ENCODE measurements at places on chromosomes 3 and 15.

DNA sequence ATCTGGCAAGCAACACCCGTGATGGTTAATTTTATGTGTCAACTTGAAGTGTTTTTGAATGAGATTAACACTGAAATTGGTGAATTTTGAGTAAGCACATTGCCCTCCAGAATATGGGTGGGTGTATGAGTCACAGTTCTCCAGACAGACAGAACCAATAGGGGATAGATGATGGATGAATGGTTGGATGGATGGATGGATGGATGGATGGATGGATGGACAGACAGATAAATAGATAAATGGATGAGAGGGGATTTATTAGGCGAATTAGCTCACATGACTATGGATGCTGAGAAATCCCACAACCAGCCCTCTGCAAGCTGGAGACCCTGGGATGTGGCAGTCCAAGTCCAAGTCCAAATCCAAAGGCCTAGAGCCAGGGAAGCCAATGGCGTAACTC lies 5.4 kb upstream of the VWA5B2 start:
- no peak for DNase-seq

- no peak for DNase-seq
These were observed 8.0 kb upstream of the EID1 start for GRCh38 chr15:48869966-48870365.

GRCh38 chr3:6567241-6567640 lies 293.7 kb upstream of the GRM7 start:
- no peak for DNase-seq

DNA sequence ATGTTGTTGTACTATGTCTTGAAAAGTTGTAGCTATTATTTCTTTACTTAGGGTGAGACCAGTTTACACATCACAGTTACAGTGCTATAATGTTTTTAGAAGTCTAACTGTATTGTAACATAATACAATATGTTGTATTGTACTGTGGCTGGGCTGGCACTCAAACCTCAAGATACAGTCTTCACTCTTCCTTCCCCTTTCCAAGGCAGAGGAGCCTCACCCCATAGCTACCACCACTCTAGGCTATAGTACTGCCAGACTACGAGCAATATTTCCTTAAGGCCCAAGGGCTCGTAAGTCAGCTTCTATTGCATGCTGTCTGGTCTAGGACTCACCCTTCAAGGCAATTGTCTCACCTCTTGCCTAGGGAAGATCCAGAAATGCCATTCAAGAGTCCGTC lies 597.7 kb downstream of the OTOL1 start:
- DNase-seq: no peak

DNA sequence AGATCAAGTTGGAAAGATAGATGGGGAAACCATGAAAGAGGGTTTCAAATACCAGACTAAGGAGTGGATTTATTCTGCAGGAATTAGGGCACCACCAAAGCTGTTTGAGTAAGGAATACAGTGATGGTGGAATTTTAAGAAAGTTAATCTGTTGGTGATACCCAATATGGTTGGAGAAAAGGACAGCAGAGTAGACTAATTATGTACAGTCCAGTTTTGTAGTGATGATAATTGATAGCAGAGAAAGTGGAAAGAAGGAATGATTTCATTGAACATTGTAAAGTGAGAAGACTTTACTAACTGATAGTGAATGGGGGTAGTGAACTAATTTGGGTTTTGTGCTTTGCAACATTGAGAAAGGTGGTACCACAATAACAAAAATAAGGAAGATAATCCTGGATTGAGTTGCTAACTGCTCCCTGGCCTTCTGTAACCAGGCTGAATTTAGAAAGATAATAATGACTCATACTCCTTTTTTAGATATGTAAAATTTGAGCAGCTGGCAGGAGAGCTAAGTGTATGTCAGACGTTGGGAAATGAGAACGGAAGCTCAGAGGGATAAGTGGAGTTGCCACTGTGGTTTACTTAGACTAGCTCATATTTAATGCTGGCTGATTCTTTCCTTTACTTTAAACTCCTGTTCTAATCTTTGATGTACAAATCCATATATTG lies 16.9 kb downstream of the TCAIM start:
- no peak for DNase-seq

DNA sequence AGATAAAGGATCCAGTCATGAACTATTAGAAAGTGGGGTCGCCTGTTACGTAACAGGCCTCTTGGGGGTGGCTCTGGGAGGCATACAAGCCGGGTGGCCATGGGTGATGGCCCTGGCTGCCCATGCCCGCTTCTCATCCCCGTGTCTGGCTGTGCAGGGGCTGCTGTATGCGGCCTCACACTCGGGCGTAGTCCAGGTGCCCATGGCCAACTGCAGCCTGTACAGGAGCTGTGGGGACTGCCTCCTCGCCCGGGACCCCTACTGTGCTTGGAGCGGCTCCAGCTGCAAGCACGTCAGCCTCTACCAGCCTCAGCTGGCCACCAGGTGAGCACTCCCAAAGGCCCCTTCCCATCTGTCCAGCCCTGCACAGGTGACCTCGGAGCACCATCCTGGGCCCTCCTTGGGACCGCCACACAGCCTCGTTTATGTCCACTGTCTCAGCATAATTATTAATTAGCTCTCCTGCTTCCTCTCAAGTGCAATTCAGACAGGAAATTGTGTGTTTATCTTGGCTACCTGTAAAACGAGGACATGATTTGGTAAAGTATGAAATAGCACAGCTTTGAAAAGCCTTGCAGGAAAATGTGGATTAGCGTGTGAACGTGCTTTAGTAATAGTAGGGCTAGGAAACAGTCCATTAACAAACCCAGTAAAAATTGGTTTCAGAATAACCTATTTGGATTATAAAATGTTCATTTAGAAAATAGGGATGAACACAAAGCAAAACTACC lies 8.1 kb downstream of the CIB1 start:
- no peak for DNase-seq

DNA sequence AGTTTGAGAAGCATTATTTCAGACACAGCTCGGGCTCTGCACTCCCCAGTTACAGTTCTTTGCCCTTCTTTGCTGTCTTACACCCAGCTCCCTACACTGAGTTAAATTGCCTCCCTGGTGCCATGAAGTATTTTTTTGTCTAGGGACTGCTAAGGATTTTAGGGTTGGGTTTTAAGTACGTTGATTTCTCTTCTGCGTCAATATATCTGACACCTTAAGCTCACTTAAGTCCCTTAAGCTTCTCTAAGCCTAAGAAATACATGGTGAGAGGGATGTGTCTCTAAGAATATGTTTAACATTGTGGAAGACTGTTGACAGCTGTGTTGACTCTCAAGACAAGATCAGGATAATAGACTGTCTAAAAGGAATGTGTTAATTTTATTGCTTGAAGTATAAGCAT lies 400.5 kb downstream of the PTPRG start:
- DNase-seq: no peak

- DNase-seq: no peak
These were observed 517.1 kb downstream of the ROBO1 start for GRCh38 chr3:79250746-79251145.

DNA sequence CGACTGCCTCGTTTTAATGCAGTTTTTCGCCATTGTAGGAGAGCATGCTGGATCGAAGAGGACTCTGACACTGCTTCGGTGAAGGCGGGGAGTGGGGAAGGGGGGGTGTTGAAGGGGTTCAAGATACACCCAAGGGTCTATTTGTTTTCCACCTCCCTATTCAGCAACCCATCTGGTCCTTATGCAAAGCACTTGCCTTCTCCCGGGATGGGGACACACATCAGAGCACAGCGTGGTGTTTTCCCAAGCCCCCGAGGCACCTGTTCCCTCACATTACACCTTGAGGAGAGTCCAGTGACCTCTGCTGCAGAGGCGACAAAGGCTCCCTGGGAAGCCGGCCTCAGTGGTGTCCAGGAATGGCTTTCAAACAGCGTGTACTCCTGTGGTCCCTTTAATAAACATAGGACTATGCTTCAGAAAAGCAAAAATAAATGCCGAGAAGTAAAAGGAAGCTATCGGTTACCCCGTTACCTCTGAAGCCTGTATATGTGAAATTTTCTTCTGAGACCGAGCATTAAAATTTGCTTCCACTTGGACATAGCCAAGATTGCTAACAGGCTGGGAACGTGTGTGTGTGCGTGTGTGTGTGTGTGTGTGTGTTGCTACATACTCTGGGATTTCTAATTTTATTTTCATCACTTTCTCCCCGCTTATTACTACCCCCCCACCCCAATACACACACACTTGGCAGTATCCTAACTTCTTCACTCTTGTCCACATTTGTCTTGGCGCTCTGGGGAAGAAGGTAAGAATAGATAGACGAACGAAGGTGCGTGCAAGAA lies 53.2 kb downstream of the CCDC54 start:
- no peak for DNase-seq

DNA sequence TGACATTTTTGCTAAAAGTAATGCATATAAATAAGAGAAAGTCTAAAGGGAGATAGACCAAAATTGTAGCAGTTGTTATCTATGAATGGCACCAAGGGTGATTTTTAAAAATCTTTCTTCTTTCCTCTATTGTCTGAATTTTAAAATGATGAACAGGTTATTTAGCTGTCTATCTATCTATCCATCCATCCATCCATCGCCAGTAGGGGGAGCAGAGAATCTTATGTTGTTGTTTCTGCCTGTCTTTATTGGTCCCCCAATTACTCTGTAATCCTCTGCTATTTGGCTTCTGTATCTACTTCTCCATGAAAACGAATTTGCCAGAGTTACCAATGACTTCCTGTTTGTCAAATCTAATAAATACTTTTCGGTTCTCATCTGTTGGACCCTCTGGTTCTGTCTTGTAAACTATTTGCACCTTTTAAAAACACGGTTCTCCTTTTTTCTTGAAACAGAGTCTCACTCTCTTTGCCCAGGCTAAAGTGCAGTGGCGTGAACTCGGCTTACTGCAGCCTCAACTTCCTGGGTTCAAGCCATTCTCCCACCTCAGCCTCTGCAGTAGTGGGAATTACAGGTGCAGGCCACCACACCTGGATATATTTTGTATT lies 86.0 kb downstream of the ECT2 start:
- peak; percentile 19 for DNase-seq

- no peak for DNase-seq
These were observed 283.8 kb upstream of the RGMA start for GRCh38 chr15:93372865-93373223.

DNA sequence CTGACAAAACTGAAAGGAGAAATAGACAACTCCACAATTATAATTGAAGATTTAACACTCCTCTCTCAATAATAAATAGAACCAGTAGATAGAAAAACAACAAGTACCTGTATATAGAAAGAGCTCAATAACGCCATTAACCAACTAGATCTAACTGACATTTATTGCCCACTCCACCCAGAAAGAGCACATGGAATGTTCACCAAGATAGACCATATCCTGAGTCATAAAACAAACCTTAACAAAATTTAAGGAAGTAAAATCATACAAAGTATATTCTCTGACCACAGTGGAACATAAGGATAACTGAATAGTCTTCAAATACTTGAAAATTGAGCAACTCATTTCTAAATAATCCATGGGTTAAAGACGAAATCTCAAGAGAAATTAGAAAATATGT lies 25.1 kb downstream of the KBTBD12 start:
- no peak for DNase-seq

GRCh38 chr3:194208709-194209108 lies 72.8 kb downstream of the HES1 start:
- no peak for DNase-seq

GRCh38 chr3:184505076-184505878 lies 56.3 kb upstream of the EPHB3 start:
- DNase-seq: no peak

DNA sequence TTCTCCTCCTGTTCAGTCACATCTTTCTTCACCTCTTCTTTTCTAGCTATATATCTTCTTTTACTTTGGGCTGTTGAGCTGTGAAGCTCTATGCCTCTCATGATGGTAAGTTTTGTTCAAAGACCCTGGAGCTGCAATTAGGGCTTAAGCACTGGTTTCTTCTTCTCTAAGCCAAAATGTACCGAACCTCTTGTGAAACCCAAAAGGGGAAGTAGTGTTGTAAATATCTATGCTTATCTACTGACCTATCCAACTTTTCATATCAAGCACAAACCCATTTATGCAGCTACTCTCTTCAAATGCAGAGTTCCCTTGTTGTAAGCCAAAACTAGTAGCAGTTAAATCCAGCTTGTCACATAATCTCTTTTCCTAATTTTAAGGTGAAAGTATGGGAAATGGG lies 123.6 kb upstream of the CD96 start:
- DNase-seq: no peak

GRCh38 chr3:117355566-117355965 lies 646.0 kb downstream of the TUSC7 start:
- peak; percentile 61 for DNase-seq

DNA sequence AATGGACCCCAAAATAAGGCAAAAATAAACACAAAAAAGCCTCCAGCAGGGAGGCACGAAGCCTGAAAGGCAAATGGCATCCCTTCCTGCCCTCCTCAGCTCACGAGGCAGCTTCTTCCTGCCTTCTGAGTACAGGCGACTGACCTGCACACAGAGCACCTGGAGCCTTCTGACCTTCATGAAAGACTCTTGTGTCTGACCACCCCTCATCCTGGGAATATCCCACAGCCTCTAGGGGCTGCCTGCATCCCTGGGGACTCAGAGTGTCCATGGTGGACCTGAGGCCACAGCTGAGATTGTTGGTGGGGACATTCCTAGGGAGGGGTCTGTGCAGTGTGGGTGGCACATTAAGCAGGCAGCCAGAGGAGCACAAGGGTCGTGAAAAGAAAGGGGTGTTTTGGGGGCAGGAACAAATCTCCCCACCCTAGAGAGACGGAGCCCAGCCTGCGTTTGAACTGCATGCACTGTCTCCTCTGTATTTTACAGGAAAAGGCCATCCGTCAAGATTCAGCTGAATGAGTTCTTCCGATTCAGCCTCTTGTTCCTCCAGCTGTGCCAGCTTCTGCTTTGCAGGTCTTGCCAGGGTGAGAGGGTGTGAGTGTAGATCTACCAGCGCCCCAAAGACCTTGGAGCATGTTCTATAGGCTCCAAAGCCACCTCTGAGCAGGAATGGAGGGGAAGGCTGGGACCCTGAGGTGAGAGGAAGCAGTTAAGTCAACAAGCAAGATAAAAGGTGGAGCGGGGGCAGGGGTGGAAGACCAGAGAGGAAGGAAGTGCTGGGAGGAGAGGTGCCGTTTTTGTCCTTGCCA lies 80.4 kb upstream of the MEF2A start:
- DNase-seq: no peak

DNA sequence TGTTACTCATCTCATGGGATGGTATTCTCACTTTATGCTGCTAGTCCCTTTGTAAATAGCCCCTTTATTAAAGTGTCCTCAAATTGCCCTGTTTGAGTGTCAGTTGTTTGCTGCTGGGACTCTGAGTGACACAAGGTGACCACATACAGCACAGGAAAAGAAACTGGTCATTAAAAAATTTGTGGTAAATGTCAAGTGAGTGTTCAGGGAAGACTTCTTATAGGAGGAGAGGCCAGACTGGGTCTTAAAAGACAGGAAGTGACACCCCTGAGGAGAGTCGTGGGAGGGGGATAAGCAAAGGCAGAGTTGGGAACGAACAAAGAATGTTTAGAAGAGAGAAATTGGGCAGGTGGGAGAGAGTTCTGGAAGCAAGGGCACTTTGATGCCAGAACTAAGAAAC lies 35.2 kb downstream of the CCR3 start:
- DNase-seq: no peak

GRCh38 chr15:58748852-58749531 lies 515 bp downstream of the ADAM10 start:
- DNase-seq: peak; percentile 25
